Activated gamma-delta T cell treated with Interleukin-2 at 50 U/mL for 16 hours (primary cell): ENCODE measurements at places on chromosomes 5 and 9.

DNA sequence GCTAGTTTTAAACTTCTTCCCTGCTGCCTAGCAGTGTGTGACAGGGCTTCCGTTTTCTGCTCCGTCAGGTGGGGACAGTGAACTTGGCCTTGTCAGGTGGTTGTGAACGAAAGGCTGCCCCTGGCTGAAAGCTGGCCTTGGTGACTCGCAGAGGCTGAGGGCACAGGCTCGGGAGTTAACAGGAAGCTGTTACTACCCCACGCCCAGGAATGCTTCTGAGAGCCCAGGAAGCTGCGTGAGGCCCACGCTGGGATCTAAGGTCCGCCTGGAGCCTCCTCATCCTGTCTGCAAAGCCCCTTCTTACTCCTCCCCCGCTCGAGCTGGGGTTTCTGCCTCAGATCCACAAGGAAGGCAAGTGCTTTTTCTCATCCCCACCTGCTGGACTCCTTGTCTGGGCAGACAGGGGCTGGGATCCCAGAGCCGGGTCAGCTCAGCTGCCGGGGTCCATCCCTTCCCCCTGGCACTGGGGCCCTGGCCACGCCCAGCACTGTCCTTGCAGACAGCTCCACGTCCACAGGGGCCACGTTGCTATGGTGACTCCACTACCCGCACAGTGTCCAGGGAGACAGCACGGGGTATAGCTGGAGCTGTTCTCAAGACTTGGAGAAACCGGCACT is 124.7 kb upstream of the TBC1D2 start:
- no peak for DNase-seq

DNA sequence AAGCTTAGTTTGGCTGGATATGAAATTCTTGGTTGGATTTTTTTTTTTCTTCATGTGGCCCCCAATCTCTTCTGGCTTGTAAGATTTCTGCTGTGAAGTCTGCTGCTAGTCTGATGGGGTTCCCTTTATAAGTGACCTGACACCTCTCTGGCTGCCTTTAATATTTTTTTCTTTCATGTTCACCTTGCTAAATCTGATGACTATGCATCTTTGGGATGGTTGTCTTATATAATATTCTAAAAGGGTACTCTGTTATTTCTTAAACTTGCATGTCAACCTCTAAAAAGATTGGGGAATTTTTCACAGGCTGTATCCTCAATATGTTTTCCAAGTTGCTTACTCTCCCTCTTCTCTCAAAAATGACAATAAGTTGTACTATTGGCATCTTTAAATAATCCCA is 500.0 kb downstream of the CAAP1 start:
- DNase-seq, result no peak

DNA sequence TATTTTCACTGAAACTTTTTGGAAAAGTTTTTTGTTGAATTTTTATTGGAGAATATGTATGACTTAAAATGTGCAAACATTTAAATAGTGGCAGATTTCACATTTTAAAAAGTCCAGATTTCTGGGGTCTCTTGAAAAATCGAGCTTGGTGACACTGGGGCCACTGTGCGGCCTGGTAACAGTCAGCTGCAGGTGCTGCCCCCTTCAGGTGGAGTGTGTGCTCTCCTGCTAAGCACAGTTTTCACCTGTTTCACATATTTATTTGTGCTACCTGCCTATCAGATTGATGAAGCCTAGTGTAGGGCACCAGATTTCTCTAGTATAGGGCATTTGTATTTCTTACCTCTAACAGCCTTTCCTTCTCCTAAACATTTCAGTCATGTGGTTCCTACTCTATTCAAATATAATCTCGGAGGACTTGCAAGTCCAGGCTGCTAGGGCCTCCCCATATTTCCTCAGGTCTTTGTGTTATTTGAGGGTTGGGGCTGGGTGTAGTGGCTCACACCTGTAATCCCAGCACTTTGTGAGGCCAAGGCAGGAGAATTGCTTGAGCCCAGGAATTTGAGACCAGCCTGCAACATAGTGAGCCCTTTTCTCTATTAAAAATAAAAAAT is 95.8 kb upstream of the KLF9 start:
- DNase-seq, result no peak

DNA sequence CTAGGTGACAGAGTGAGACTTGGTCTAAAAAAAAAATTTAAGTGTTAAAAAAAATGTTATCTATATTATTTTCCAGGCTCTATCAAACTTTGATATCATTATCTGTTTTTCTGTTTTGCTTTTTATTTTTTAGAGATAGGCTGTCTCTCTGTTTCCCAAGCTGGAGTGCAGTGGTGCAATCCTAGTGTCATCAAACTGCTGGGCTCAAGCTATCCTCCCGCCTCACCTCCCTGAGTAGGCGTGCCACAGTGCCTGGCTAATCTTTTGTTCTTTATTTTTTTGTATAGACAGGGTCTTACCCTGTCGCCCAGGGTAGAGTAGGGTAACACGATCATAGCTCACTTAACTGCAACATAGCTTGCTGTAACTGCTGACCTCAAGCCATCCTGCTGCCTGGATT is 14.4 kb downstream of the SEC24A start:
- no peak for DNase-seq

- DNase-seq, result no peak
These were observed 94.5 kb upstream of the MINAR2 start for GRCh38 chr5:129653442-129653841.

- DNase-seq, result no peak
These were observed 269.1 kb downstream of the FSTL4 start for GRCh38 chr5:133343196-133343595.

- no peak for DNase-seq
These were observed 92.4 kb upstream of the SLC1A1 start for GRCh38 chr9:4397917-4398316.

DNA sequence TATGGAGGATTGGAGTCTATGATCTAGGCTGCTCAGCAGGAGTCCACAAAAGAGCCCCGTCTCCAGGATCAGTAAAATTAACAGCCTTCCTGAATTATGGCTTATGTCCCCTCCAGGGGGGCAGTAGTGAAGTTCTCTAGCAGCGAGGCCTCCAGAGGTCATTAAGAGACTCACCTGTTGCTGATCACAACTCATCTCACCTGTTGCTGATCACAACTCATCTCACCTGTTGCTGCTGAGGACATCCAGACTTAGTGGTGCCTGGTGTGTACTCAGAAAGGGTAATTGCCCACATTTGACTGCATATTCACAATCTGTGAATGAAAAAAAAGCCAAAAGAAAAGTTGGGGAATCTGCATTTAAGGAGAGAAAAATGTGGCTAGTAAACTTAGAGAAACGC is 129.5 kb downstream of the SMARCA2 start:
- no peak for DNase-seq

- no peak for DNase-seq
These were observed 4.2 kb upstream of the FGF18 start for GRCh38 chr5:171415115-171415730.

- no peak for DNase-seq
These were observed 54.1 kb downstream of the MRPS30 start for GRCh38 chr5:44862808-44863207.
